ENCODE measurements at places on chromosomes 3 and 15.

- no peak for DNase-seq
Observed at GRCh38 chr3:3038201-3038991, 71.8 kb downstream of the IL5RA start.

DNA sequence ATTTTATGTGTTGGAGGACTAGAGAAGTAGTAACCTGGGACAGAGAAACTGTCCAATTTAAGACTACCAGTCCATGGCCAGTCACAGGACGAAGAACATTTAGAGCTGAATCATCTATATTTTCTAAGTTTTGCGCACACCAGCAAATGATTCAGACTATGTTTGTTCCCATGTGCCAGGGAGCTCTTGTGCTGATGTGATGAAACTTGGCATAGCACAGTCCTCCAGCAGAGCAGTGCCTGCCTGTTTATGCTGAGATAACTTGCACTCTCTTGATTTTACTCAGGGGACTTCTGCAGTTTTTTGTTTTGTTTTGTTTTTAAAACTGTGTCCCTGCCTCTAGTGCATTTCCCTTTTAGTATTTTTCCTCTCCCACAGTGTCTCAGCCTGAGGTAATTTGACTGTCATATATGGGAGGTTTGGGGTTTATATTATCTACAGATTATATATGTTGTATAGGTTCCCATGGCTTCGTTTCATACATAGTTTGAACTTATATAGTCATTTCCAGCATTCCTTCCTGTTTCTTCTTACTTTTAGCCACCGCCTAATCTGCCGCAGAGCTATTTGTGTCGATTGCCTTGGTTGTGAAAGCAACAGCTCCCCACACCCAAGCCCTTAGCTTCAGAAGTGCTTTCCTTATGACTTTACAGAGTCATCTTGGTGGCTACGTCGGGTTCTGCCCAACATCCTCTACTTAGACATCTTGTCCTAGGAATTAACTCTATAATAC is 45.5 kb downstream of the PPM1L start:
- DNase-seq: no peak

DNA sequence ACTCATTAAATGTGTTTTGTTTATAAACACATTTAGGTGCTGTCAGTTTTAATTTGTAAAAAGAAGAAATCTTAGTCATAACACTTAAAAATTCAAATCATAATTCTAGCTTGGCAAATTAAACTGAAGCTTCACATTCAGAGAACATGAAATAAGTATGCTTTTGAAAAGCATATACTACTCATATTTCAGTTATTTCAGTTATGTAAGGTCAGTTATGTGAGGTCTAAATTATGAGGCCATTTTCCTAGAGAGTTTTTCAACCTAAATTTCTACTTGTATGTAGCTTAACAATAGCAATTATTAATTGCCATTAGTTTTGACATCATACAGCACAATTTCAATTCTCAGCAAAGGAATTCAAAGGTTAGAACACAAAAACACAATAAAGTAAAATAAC is 465.0 kb downstream of the PLOD2 start:
- no peak for DNase-seq

DNA sequence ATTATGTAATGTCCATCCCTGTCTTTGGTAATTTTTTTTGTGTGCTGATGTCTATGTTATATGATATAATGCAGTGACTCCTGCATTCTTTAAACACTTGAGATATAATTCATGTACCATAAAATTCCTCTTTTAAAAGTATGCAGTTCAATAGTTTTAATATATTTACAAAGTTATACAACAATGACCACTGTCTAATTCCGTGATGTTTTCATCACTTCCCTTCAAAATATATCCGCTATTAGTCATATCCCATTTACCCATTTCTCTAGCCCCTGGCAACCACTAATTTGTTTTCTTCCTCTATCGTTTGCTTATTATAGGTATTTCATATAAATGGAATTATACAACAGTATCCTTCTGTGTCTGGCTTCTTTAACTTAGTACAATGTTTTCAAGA is 64.9 kb upstream of the SUCLG2 start:
- DNase-seq: no peak

GRCh38 chr3:188330138-188330537 is 176.2 kb downstream of the LPP start:
- DNase-seq: no peak

All from D721Med (cell line).